IPS-NIHi11 (cell line): ENCODE measurements at places on chromosomes 11 and 22.
A peak's percentile ranks its signal among the peaks of the same experiment; 100 is the strongest.

GRCh38 chr11:121241343-121242211, 51.0 kb upstream of the SC5D start:
- peak; percentile 24 for DNase-seq

DNA sequence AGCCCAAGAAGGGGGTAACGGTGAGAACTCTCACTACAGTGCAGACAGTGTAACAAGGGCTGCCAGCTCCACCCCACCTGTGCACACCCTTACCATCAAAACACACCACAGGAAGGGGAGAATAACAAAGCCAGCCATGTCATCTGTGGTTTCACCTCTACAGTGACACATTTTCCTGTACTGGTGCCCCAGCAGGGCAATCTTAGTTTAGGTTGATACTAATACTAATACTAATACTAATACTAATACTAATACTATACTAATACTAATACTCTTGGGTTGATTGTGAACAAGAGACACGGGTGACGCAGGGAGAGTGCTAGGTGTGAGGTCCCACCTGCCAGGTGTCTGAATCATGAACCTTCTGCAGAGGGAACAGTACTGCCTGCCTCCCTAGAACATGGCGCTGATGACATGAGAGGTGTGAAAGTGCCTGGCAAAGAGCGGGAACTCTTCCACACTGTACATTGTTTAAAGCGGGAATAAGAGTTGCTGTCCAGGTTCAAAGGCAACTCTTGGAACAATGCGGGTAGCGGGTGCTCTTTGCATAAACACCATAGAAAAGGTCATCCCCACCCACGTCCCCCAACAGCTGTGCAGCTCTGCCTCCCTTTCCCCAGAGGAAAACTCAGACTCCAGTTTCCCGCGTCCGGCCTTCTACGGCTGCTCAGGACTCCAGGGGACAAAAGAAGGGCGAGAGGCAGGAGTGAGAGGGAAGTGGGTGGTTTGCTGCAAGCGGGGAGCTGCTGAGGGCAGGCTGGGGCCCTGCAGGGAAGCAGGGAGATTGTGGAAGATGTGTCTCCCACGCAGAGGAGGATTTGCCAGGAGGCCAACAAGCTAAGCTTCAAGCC, 25.0 kb upstream of the TMPRSS4 start:
- DNase-seq: no peak

GRCh38 chr22:37561212-37562048, 1.1 kb downstream of the CDC42EP1 start:
- DNase-seq: peak; percentile 90

GRCh38 chr11:93655581-93656255, 5.8 kb upstream of the CEP295 start:
- no peak for DNase-seq

DNA sequence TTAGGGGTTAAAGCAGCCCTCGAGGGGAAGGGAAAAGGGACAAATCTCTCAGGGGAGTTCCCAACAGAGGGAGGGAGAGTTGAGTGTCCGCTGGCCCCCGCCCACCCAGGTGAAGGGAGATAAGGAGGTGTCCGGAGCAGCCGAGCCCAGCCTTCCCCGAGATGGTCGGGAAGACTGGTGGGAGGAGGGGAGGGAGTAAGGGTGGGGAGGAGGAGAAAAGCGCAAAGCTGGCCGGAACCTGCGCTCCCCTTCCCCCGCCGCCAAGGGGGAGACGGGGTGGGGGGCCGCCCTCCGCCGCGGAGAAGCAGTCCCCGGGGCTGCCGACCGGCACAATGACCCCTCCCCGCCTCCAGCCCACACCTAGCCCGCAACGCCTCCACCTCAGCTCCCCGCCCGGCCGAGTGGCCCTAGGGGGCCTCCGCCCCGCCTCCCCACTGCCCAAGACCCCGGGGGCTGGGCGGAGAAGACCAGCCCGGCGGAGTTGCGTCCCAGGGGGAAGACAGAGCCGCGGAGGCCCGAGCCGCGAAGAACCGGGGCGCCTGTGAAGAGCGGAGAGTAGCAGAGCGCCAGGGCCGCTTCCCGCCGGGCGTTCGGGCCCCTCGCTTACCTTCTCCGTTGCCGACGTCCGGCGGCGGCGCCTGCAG, 479 bp downstream of the RSF1 start:
- peak; percentile 58 for DNase-seq

- DNase-seq: no peak
Measured at GRCh38 chr11:9347100-9347499, 32.7 kb upstream of the TMEM41B start.

DNA sequence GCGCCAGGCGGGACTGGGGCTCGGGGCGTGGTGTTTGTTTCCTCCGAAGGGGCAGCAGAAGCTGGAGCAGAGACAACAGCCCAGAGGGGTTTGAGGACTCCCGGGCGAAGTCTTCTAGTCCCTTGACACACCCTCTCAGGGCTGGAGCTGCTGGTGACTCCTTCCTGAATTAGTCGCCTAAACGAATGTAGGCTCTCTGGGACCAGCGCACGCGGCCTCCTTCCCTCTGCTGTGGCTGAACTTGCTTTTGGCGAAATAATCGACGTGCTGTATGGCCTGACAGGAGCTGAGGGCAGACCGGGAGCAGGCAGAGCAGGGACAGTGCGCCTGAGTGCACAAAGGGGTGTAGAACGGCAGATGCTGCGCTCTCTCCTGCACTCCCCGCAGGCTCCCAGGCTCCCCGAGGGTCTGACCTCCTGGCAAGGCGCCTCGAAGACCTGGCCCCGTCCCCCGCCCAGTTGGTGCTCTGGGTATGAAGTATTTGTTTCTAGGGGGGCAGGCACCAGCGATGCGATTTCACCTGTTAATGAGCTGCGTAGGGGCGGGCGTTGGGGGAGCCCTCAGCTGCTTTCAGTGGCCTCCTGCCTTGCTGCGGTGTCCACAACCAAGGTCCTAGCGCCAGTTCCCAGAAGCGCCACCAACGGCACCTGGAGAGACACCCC, 5.3 kb downstream of the SLC17A6 start:
- peak; percentile 42 for DNase-seq

- DNase-seq: no peak
Measured at GRCh38 chr22:44443641-44444235, 54.3 kb downstream of the RTL6 start.

DNA sequence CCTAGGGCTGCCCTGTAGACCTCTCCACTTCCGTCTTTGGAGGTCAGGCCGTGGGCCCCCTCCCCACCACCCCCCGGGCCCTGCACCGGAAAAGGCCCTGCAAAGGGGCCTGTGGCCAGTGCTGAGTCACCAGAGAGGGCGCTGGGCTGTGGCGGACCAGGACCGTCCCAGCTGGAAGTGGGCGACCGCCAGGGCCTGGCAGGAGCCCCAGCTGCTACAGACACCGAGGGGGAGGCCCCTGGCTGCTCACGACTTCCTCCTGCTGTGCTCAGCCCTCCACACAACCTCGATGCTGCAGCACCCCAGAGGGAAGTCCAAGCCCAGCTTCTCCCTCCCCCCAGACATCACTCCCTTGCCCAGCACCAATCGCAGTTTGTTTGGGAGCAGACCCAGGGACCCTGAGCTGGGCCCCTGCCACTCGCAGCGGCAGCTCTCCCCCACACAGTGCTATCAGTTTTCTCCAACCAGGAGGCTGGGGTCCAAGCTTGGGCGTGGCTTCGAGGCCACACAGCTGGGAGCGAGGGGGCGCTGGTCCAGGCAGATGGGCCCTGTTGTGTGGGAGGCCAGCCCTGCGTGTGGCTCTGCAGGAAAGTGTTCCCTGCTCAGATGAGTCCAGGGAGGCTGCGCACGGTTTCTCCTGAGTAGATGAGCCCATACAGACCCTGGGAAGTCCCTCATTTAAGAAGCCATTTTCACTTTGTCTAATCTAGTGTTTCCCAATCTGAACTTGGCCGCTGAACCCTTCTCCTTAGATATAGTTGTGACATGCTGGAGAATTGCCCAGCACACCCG, 5.6 kb upstream of the SH3BP1 start:
- DNase-seq: peak; percentile 81

DNA sequence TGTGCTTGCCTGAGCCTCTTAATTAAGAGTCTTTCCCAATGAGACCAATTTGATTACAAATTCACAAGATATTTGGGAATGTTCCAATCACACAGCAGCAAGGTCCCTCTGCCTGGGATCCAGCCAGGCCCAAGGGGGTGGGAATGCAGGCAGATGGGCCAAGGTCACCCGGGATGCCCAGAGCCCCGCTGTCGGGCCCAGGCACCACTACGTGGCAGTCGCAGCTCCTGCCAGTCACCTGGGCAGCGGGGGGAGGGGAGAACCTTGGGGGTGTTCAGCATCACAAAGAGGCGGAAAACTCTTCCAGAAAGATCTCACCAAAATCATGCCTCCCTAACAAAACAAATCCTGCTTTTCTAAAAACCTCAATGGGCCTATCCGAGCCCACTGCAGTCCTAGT, 30.9 kb downstream of the PPM1F start:
- peak; percentile 61 for DNase-seq

- no peak for DNase-seq
Measured at GRCh38 chr11:96342014-96342960, 708 bp downstream of the MAML2 start.

DNA sequence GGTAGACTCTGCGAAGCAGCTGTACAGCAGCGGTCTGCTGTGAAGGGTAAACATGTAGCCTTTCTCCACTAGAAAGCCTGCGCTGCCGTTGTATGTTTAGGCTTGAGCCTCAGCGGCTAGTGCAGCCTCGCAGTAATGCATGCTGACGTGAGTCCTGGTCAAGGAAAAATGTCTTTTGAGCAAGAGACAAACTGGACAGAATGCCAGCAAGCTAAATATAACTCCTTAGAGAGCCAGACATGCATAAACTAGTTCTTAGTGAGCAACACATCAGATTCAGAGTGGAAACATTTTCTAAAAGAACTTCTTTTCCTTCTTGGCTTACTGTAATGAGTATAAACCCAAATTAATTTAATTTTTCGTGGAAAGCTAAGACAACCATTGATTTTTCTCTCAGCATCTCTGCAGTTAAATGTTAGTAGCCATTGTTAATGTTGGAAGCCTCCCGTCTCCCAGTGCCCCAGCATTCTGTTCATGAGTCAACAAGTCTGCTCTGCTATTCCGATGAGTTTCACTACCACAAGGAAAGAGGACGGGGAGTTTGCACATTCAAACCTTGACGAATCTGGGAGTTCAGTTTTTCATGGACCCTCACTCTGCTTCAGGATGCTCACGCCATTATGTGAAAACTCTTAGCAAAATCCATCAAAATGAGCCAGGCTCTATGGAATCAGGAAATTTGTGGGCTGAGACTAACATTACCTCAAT, 51.4 kb downstream of the JAM3 start:
- no peak for DNase-seq

- no peak for DNase-seq
Measured at GRCh38 chr11:100141201-100141600, 545.9 kb upstream of the ARHGAP42 start.

DNA sequence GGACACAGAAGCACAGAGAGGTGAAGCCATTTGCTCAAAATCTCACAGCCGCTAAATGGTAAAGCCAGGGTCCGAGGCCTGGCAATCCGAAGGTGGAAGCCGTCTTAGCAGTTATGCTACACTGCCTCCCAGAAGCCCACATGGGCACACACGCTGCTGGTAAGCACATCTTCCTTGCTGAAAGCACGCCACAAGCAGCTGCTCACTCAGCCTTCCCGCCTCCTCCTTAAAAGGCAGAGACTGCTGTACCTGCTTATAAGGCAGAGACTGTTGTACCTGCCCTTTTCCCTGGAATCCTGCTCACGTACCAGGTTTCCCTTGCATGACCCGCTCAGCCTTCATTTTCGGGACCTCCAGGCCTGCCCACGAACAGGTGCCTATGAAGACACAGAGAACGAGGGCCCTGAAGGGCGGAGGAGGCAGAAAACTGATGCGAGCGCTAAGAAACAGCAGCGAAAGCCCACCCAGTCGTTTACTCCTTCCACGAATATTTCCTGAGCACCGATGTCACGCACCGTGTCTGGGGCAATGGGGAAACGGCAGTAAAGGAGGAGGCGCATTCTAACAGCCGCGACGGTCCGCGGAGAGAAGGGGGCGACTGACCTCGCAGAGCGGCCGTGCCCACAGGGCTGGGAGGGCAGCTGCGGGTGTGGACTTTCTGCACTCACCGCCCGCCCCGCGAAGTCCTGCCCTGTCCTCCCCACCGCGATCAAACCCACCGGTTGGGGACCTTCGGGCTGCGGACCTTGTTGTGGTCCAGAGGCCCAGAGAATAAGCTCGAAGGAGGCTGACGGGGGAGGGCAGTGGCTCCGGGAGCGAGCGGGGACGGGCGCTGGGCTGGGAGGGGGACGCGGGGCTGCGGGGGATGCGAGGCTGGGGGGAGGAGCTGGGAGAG, 13.0 kb downstream of the SPATA19 start:
- no peak for DNase-seq

DNA sequence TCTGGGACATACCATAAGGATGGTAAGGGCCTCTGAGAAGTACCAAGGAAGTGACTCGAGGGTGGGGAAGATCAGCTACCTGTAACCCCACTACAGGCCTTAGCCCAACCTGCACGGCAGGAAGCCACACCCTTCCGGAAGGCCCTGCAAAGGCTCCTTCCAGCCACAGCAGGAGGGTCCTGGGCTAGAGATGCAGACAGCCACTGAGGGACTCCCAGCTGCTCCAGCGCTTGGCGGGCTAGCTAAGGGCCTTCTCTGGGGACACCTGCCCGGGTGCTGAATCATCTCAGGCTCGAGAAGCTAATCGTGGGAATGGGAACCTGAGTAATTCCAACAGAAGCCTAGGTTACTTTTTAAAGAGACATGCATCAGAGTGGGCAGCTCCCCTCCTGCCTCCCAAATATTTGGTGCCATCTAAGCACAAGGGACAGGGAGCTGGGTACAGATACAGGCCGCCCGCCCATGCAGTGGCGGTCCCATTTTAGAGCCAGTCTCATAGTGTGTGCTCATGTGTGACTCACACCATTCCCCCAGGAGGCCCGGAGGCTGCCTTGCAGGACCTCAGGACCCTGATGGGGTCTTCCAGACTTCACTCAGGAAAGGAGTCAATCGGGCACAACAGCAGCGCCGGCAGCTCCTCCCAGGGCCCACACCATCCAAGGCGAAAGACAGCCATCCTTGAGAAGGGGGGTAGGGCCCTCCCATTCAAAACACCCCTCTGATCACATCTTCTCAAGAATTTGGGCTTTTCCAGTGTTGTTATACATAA, 8.0 kb downstream of the MYH9 start:
- no peak for DNase-seq

DNA sequence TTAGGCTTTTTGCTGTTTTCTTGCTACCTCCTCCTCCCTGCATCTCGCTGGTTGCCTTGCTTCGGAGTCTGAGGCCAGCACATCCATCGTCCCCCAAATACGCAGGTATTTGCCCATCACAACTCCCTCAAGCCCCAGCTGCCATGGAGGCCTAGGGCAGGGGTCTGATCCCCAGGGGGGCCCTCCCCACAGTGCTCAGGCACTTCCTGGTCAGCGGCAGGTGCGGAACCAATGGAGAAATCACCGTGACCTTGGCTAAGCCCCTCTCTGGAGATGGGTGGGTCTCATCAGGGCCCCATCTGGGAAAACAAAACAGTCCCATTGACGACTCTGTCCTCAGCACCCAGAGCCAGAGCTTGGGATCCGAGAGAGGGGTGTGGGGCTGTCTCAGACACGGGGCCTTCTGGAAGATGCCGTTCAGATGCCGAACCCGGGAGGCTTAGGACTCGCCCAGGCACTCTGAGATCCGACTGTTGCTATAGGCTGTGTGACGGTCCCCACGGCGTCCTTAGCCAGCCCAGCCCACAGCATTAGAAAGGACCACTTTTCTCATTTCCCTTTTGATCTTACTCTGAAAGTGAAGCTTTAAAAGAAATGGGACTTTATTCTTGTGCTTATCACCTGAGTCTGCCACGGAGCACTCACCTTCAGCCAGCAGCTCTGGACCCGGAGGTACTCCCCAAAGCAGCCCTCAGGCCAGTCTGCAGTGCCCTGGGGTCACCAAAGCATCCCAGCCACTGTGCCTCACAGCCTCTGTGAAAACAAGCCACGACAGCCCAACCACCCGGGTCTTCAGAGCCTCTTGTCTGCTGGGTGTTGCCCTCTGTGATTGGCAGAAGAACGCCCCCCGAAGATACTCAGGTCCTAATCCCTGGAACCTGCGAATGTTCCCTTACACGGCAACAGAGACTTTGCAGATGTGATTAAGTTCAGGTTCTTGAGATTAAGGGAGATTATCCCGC, 61.2 kb upstream of the SLC22A12 start:
- DNase-seq: no peak
